ENCODE measurements at places on chromosomes 7 and 10.

- DNase-seq, result no peak
Measured at GRCh38 chr10:24720096-24720495, 3.6 kb downstream of the ARHGAP21 start.

DNA sequence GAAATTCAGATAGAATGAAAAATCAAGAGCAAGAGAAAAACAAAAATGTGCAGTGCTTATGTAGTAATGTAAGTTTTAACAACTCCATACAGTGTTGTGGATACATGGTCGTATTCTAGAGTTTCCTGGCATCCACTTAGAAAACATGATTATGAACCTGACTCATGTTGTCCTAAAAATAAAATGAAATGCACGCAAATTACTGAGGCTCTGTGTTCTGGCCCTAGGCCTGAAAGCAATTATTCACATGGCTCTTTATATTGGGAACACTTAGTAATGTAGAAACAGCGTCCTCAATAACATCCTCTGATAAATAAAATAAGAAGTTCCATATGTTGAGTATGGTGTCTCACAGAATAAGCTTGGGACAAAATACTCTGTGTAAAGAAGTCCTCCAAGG lies 200.2 kb upstream of the SEMA3E start:
- peak; percentile 70 for DNase-seq

DNA sequence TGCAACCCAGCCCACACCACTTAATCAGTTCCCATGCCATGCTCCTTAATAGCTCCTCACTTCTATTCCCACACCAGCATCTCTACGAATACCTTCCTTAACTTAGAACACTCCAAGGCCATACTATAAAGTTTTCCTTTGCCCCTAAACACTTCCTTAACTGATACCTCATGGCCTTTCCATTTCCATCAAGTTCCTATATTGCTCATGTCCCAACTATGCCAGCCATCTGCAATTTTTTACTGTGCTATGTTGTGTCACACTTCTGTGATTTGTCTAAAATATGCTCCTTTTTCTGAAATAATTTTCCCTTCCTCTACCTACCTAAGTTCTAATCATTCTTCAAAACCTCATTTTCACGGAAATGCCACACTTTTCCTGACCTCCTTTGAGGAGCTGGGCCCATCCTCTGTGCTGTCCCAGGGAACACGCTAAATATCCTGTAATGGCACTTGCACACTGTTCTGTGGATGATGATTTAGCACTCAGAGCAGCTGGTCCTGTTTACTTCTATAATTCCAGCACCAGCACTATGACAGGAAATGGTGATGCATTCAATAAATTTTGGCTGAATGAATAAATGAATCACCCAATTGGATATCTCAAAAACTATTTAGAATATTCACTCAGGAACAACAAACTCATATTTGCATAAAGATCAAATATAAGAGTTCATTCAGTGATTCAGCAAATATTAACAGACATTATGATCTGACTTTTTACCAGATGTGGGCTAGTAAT lies 266.5 kb upstream of the HGF start:
- DNase-seq, result peak; percentile 81

DNA sequence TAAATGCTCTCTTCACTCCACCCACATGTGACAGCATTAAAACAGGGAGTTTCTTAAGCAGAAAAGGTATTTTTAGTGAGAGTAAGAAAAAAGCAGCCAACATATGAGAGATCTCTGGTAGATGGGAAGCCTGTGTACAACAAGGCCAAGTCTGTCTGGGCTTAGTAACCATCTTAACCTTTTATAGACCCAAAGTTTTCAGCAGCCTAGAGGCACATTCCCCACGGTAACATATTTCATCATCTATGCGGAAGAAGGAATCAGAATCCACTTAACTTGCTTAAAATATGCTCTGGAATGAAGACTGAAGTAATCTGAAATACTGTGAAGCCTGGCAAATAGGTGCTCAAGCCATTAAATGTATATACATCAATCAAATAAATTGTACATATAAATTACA lies 127.8 kb downstream of the RAPGEF5 start:
- no peak for DNase-seq

DNA sequence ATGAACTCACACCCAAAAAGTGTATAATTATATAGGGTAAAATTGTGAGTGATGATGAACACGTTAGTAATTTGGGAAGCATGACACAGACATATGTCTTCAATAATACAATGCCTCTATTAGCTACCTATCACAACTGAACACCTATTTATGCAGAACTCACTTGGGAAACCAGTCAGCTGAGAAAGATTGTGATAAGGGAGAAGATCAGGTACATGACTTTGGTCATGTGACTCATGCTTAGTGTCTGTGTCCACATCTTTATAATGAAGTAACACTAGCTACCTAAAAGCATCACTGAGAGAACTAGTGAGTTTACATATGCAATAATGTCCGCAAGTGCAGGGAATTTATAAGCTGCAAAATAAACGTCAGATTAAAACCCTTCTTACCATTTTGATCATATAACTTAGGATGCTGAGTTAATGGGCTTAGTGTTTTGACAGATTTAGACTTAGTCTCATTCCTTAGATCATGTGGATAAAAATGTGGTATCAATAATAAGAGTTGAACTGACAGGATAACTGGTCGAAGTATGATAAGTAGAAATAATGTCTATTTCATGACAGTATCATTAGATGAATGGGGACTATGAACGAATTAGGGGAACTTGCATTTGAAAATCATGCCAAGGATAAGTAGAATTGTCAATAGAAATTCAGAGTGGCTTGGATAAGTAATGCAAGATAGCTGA lies 11.6 kb downstream of the VWDE start:
- no peak for DNase-seq

- DNase-seq, result no peak
Measured at GRCh38 chr10:128880159-128880725, 586.8 kb upstream of the MGMT start.

DNA sequence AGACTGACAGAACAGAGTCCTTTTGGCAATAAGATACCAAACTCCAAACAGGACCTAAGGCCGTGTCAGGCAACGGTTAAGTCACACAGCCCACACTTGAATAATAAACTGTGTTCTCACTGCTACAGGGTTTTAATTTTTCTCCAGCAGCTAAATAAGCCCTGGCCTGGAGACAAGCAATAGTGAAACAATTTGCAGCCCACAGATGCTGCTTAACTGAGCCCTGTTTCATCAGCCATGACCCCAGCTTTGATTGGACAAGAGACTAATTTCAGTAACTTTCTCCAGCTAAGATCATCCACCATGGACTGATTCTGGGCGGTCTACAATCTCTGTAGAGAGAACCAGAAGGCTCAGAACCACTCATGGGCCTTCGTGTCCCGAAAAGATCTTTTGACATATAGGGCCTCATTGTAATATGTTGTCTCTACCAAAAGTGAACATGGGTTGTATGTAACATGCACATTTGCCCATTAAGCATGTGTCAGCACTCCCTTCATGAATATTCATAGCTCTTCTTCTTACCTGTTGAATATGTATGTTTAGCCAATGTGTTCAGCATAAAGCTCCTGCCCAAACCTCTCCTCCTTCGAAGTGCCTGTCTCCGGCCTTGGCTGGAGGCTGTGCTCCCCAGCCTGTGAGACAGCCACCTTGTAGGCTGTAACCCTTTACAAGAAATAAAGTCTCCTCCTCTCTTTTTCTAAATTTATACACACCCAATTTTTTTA lies 223.1 kb upstream of the AKR1E2 start:
- DNase-seq, result no peak

GRCh38 chr7:134176037-134176350 lies 48.9 kb downstream of the LRGUK start:
- DNase-seq, result no peak

GRCh38 chr10:89118091-89118490 lies 89.0 kb downstream of the CH25H start:
- DNase-seq, result peak; percentile 62

- peak; percentile 57 for DNase-seq
Measured at GRCh38 chr7:6430271-6430940, 17.3 kb downstream of the DAGLB start.

GRCh38 chr7:103689255-103689654 lies 243.2 kb upstream of the SLC26A5 start:
- no peak for DNase-seq

DNA sequence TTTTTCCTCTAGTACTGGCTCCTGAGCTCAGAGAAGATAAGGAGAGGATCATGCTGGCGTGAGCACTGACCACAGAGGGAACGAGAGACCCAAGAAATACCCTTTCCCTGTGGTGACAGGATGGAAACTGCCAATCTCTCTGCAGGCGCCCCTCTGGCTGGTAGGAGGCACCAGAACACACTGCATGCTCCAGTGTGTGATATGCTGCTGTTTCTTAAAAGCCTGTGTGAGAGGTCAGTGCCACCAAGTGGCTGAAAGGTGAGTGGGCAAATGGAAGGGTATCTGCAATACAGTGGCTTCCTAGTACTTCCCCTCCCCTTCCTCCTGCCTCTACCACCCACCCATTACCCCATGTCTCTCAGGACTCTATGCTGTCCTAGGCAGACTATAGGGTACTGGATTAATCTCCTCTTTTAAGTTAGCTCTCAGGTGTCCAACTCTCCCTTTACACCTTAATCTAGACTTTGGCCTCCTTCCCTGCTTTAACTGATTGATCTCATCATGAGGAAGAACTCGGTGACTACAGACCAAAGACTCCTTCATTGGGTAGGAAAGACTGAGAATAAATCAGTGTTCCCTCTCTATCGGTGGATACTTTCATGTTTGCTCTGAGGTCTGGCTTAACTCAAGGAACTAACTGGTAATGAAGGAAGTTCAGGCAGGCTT lies 283.6 kb downstream of the ADRA2A start:
- DNase-seq, result peak; percentile 4

GRCh38 chr10:62264702-62265436 lies 3.8 kb downstream of the RTKN2 start:
- DNase-seq, result peak; percentile 95

DNA sequence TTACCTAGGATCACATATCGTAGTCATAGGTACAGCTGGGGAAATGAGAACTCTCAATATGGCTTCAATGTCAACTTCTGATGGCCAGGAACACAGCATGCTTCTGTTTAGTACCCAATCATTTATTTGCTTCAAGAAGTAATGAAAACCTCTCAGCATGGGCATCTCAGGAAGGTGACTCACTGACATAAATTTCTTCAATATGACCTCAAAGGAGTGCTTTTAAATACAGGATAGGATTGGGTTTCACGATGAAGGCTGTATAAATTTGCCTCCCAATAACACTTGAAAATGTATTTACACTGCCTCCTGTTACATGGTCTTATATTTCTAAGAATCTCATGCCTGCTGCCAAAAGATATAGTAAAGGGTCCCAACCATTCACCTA lies 15.1 kb downstream of the ITGA8 start:
- DNase-seq, result no peak

DNA sequence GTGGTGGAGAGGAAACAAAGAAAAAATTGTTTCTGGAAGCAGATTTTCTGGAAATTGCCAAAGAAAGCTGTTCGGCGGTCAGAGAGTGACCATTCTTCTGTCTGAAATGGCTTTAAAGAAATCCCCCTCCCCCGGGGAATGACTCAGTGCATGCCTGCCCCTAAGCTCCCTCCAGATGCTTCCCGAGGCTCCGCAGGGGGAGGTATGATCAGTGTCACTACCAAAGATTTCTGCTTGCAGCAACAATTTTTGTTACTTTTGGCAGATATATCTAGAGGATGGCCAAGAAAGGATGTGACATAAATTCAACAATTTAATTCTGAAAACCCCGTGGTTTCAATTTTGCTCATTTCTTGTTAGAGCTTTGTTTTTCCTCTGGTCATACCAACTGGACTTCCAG lies 163.9 kb downstream of the JCAD start:
- peak; percentile 98 for DNase-seq

Measured in fibroblast of the aortic adventitia (primary cell).